ENCODE measurements at places on chromosomes 1 and 21.
A peak's percentile ranks its signal among the peaks of the same experiment; 100 is the strongest.

DNA sequence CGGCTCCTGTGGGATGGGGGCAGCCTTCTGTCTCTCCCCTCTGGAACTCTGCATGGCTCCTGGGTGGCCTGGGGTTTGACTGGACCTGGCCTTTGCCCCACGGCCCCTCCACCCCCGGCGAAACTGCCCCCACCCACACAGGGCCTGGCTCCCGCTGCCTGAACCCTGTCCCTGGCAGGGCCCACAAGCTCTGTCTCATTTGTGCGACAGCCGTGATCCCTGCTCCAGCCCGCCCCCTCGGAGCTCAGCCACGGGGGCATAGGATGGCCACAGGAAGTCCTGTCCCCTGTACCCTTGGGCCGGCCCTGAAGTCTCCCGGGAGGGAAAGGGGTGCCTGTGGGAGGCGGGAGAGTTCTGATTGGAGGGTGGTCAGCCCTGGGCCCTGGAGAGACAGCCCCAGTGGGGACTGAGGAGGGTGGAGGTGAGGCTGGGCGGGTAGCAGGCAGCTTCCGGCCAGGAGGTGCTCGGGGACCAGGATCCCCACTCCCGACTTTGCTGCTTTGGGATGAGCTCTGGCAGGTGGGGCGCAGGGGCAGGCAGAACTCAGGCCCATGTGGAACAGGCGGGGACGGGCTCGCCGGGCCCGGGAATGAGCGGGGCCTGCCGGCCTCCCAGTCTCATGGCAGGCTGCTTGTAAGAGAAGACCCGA, 45.1 kb downstream of the SLX9 start:
- DNase-seq = no peak

DNA sequence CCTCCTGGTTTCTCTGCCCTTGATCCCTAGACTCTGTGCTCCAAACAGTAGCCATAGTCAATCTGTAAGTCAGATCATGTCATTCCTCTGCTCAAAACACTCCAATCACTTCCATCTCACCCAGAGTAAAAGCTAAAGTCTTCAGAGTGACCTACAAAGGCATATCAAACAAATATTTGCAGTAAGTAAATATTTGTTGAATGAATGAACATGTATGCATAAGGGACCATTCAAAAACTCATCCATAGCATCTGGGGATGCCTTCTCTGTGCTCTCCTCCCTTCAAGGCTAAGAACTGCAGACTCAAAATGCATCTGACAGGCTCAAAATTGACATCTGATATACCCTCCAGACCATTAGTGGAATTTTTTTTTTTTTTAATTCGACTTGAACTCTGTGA, 18.1 kb upstream of the AK5 start:
- no peak for DNase-seq

DNA sequence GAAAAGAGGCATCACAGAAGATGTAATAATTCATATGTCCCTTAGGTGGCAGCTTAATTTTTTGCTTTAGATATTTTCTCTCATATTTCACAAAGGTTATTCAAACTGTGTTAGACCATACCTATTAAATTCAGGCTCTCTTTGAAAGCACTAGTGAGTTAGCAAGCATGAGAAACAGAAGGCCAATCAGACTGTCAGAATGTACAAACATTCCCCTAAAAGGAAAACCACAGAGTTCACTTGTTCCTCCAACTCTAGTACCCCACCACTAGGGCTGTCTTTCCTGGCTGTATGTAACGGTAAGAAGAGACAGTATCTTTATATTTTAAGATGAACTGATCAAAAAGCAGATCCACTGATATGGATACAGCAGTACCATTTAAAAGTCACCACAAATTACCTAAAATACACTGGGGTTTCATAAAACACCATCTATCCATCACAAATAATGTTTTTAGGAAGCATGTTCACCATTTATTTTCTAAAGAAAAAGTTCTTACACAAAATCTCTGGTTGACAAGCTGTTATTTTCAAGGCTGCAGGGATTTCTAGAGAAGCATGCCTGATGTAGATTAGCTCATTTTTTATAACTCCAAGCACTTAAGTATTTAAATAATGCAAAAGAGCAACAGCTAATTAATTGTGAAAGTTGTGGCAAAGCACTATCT, 1.8 kb downstream of the ARPC5 start:
- DNase-seq = peak; percentile 34

DNA sequence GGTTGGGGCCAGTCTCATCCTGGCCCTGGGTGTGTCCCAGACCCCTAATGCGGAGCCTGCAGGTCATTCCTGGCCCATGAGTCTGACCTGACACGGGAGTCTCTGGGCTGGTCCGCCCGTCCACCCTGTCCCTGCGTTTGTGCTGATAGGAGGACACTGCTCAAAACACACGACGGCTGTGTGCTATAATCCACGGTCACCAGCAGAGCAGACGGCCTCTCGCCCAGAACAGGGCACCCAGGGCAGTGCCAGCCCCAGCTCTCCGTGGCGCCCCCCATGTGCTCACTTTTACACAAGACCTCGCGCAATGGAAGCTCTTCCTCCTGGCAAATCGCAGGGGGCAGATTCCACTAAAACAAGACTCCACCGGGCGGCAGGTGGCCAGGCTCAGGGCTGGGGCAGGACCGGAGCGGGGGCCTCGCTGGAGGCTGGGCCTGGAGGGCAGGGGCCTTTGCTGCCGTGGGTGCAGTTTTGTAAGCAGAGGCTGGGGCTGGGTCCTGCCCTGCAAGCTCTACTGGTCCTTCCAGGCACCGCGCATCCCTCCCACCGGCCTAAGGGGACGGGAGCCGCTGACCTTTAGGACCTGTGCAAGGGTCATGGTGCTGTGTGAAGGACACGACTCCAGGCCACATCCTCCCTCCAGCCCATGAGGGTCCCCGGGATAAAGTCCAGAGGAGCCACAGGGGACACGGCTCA, 10.6 kb upstream of the SLC19A1 start:
- no peak for DNase-seq

- DNase-seq = no peak
Measured at GRCh38 chr1:29719253-29719652, 482.9 kb downstream of the PTPRU start.

DNA sequence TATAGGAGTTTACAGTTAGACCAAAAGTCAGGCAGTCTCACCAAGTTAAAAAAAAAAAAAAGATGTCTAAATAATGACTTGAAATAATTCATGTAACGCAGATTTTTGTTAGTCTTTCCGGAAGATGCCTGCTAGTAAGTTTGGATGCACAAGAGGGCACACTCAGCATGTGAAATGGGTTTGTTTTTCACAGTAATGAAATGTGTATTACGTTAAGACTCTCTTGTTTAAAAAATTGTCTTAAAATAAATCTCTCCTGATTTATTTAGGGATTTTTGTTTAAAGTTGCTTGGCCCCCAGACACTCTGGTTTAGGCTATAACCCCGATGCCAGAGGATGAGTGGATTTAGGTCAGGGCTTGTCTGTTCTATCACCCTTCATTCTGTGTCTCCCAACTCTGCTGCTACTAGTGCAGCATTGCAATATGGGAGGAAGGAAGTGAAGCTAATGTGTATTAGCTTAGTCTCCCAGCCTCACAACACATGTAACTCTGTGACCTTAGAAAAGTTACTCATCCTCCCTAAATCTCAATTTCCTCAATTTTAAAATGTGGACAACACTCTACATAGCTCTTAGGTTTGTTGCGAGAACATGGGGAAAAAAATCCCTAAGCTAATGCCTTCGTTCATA, 25.7 kb downstream of the CTH start:
- DNase-seq = peak; percentile 17

DNA sequence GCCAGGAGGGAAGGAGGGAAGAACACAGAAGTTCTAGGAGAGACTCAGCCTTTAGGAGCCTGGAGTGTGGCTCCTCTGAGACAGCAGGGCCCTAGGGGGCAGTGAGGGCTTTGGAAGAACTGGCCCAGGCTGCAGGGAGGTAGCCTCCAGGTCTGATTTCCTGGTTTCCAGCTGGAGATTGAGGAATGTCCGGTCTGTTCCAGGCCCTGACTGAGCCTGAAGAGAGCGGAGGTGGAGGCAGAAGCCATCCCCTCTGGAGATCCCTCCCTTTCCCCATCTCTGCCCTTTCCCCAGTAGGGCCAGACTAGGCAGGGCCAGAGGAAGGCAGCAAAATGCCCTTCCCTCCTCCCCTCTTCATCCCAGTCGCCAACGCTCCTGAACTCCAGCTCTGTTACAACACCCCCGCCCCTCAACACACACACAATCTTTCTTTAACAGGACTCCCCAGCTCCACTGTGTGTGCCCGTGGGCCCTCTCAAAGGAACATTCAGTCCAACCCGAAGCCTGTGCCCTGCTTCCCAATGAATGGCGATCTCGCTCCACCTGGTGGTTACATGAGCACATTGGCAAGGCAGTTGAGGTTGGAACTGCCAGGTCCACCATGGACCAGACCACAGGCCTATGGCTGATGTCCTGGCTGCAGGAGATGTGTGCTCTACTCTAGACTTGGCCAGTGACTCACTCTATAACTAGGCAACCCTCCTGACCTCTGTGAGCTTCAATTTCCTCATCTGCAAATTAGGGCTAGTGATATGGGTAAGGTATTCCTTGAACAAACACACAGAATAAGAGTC, 32.0 kb downstream of the MAP7D1 start:
- peak; percentile 76 for DNase-seq

- no peak for DNase-seq
Measured at GRCh38 chr1:25811384-25812082, 8.2 kb upstream of the MTFR1L start.

- DNase-seq = no peak
Measured at GRCh38 chr1:165395478-165395877, 39.0 kb upstream of the LMX1A start.

DNA sequence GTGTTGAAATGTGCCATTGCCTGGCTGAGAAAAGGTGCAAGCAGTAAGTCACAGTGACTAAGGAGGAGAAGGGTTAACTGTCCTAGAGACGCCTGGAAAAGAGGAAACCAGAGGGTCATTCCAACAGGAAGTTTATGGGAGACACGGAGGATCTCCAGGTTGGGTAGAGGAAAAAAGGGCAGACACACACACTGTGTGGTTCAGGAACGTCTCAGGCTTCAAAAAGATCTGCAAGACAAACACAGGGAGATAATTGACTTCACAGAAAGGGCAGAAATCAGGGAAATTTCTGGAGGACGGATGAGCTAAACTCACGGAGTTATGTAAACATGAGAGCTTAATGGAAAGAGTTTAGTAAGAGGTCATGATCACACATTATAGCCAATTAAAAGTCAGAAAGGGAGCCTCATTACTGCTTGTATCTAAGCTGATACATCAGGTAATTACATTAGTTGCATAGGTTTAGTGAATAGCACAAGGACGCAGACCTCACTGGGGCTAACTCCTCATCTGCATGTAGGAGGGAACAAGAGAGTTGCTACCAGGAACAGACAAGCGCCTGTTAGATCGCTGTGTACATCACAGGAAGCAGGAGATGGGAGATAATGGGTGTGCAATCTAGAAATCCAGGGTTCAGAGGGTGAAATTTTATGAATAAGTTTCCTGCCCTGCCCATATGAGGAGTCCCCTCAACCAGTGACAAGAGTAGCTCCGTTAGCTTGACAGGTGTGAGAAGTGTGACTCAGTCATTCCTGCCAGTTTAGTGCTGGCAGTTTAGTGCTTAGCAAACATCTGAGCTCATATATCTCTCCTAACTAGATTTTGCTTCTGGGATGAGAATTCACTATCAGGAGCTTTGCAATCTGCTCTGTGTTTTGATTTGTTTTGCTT, 96.6 kb upstream of the TNR start:
- DNase-seq = no peak

GRCh38 chr1:99969729-99970621, at the start of gene SLC35A3:
SLC35A3 (plus strand) TSS chr1:99969996; CDS start chr1:99993555, 23,559 bp downstream.
- DNase-seq = peak; percentile 81

GRCh38 chr1:222301652-222302051, 246.3 kb downstream of the HHIPL2 start:
- DNase-seq = no peak

- no peak for DNase-seq
Measured at GRCh38 chr1:233168384-233168783, 127.1 kb downstream of the PCNX2 start.

All from hindlimb muscle (tissue), 1 donor.